ENCODE measurements at places on chromosomes 7 and 10. TPM values are rescaled to one million over a fixed set of nuclear protein-coding genes. Genes with fewer than 3 reads are reported as not detected.

DNAJC2 gene
- total RNA-seq: 15.6 TPM

MLXIPL gene
- total RNA-seq: 130 TPM

PGAM2 gene
- 4.1 TPM for total RNA-seq

NSUN5 gene
- 27.7 TPM for total RNA-seq

ZNF853 gene
- total RNA-seq: 3.1 TPM

PTPRZ1 gene
- 1.7 TPM for total RNA-seq

Measured in Peyer's patch (tissue), 4 donors.